Progenitor cell of endocrine pancreas (in vitro differentiated cells): ENCODE measurements at places on chromosomes 3 and 15. TPM values are rescaled to one million over a fixed set of nuclear protein-coding genes. Genes with fewer than 3 reads are reported as not detected.

Gene TMEM87A
- total RNA-seq: 44.2 and 48.5 TPM in 2 replicates

Gene FOXL2
- total RNA-seq: 0.09 and 0.12 TPM in 2 replicates

Gene TLR9
- not detected in 2 replicates for total RNA-seq

Gene AHSG
- 0.19 and 0.27 TPM in 2 replicates for total RNA-seq

Gene ZNF502
- total RNA-seq: not detected in 2 replicates

Gene LDHAL6B
- not detected in 2 replicates for total RNA-seq

DNA sequence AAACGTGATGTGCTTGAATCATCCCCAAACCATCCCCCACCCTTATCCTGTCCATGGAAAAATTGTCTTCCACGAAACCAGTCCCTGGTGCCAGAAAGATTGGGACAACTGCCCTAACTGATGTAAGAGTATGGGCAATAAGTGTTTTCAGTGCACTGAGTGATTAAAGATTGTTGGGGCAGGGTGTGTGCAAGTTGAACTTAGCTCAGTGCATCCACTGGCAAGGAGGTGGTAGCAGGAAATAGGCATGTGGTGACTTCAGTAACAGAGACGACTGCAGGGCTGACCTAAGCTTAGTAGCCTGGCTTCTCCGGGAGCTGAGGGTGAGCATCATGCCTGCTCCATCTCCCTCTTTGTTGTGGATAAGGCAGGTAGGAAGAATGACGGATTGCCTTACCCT is 27.5 kb downstream of the PAQR9 start:
- DNase-seq: no peak
- H3K36me3 ChIP-seq: no peaks in the 10 kb centered on the region
- H3K27me3 ChIP-seq: peaks cover 19% of the 10 kb centered on the region
- no peak overlapping the region for H3K4me3 ChIP-seq
- H3K27ac ChIP-seq: no peak overlapping the region
- peaks cover 10% of the 10 kb centered on the region for H3K4me1 ChIP-seq

DNA sequence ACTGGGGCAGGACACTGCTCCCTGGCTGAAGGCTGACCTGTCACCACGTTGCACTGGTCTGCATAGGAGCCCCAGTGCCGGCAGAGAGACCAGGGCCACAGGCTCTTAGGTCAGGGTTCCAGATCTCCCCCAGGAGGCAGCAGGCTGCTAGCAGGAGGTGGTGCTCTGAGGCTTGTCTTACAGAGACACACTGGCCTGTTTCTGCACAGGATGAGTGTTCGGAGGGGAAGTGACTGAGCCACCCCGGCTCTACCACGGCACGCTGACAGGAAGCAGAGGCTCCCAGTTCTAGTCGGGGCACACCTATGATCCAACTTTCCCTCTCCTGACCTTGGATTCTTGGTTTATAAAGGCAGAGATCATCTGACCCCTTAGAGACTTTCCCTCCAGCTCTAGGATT is 8.6 kb downstream of the FBXL22 start:
- peaks cover 17% of the 10 kb centered on the region for H3K4me1 ChIP-seq
- H3K27ac ChIP-seq: no peak overlapping the region
- no peak overlapping the region for H3K4me3 ChIP-seq
- peaks cover 13% of the 10 kb centered on the region for H3K27me3 ChIP-seq

DNA sequence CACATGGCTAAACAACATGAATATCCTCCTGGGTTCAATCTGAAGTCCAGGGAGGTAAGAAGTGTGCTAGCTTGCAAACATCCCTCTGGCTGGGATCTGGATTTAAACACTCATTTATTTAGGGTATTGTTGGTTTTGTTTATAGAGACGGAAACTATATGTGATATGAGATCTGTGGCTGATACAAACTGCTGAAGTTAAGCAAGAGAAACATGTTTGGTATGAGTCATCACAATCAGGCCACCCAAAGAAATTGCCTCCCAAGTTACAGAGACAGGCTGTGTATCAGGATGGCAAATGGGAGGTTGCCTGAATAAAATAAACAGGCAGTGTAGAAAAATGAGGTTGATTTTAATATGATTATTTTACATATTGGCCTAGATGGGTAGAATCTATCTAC is 562.1 kb downstream of the IGSF11 start:
- H3K36me3 ChIP-seq: no peaks in the 10 kb centered on the region
- H3K4me1 ChIP-seq: no peaks in the 10 kb centered on the region
- no peaks in the 10 kb centered on the region for H3K27me3 ChIP-seq
- H3K27ac ChIP-seq: no peak overlapping the region

GRCh38 chr3:22523925-22524324 is 679.2 kb upstream of the UBE2E2 start:
- peaks cover 2% of the 10 kb centered on the region for H3K4me1 ChIP-seq
- no peak overlapping the region for H3K4me3 ChIP-seq

- no peak for DNase-seq
- peaks cover 9% of the 10 kb centered on the region for H3K4me1 ChIP-seq
- H3K27ac ChIP-seq: no peak overlapping the region
- peaks cover 17% of the 10 kb centered on the region for H3K27me3 ChIP-seq
- H3K36me3 ChIP-seq: no peaks in the 10 kb centered on the region
These were observed 134.3 kb downstream of the NSMCE3 start for GRCh38 chr15:29135309-29135657.

- H3K4me1 ChIP-seq: no peaks in the 10 kb centered on the region
- DNase-seq: no peak
- no peaks in the 10 kb centered on the region for H3K36me3 ChIP-seq
These were observed 709.4 kb downstream of the SQOR start for GRCh38 chr15:46344115-46344724.

DNA sequence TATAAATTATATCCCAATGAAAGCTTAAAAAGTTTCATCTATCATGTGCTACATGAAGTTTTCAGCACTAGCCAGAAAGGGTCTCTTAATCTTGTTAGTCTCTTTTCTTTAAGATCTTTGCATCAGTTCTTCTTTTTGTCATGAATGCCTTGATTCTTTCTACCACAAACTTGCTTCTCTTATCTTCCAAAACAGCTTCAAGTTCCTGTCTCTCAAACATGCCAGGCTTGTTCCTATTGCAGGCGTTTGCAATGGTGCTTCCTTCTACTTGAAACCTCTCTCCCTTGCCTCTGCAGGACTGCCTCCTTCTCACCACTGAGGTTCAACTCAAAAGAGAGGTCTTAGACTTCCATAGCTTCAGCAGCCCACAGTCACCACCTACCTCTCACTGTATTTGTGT is 104.3 kb upstream of the FRMD4B start:
- peaks cover 33% of the 10 kb centered on the region for H3K4me1 ChIP-seq
- no peak overlapping the region for H3K4me3 ChIP-seq
- H3K36me3 ChIP-seq: no peaks in the 10 kb centered on the region
- DNase-seq: no peak
- no peaks in the 10 kb centered on the region for H3K27me3 ChIP-seq

- no peak overlapping the region for H3K4me3 ChIP-seq
- no peak overlapping the region for H3K27ac ChIP-seq
- no peaks in the 10 kb centered on the region for H3K27me3 ChIP-seq
- no peaks in the 10 kb centered on the region for H3K4me1 ChIP-seq
These were observed 30.9 kb upstream of the SPSB4 start for GRCh38 chr3:141020143-141020830.

GRCh38 chr3:148707601-148708380 is 10.1 kb downstream of the AGTR1 start:
- no peak for DNase-seq
- peaks cover 18% of the 10 kb centered on the region for H3K4me1 ChIP-seq
- no peak overlapping the region for H3K4me3 ChIP-seq
- peaks cover 1% of the 10 kb centered on the region for H3K36me3 ChIP-seq
- no peaks in the 10 kb centered on the region for H3K27me3 ChIP-seq
- no peak overlapping the region for H3K27ac ChIP-seq

GRCh38 chr15:92053753-92054316 is 200.3 kb downstream of the SLCO3A1 start:
- no peaks in the 10 kb centered on the region for H3K4me1 ChIP-seq
- no peak for DNase-seq
- no peak overlapping the region for H3K4me3 ChIP-seq

- peaks cover 16% of the 10 kb centered on the region for H3K4me1 ChIP-seq
- no peaks in the 10 kb centered on the region for H3K27me3 ChIP-seq
- no peak for DNase-seq
These were observed 434.2 kb upstream of the ONECUT1 start for GRCh38 chr15:53224371-53224770.

GRCh38 chr3:17157713-17158112 is 273.0 kb downstream of the PLCL2 start:
- no peaks in the 10 kb centered on the region for H3K27me3 ChIP-seq
- no peak overlapping the region for H3K4me3 ChIP-seq
- H3K4me1 ChIP-seq: peaks cover 2% of the 10 kb centered on the region
- peaks cover 18% of the 10 kb centered on the region for H3K36me3 ChIP-seq
- no peak for DNase-seq

DNA sequence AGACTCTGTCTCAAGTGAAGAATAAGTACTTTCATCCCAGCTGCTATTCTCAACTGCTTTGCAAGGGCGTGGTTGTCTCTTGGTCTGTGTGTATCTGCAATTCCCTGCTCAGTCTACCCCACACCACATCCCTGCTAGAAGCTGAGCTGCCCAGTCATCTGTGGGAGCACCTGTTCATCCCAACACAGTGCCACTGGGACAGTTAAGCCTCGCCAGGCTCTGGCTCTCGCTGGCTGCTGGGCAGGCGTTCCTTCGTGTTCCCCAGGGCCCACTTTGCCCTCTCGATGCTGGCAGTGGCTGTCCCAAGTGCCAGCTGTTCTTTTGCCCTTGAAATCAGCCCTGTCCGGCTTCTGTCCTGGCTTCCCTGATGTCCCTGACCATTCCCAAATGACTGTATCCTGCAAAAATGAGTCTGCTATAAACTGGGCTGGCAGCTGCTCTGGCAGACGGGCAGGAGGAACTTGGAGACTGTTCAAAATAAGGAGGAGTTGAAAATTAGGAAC is 91.6 kb upstream of the KLHL25 start:
- no peak for DNase-seq
- no peaks in the 10 kb centered on the region for H3K4me1 ChIP-seq
- H3K27ac ChIP-seq: no peak overlapping the region
- no peaks in the 10 kb centered on the region for H3K36me3 ChIP-seq
- no peak overlapping the region for H3K4me3 ChIP-seq
